ENCODE measurements at places on chromosomes 7 and 10.
A peak's percentile ranks its signal among the peaks of the same experiment; 100 is the strongest.

- no peaks in the 10 kb centered on the region for H3K36me3 ChIP-seq
- H3K27me3 ChIP-seq, result no peaks in the 10 kb centered on the region
- no peak for DNase-seq
- H3K4me3 ChIP-seq, result no peak overlapping the region
- H3K4me1 ChIP-seq, result peaks cover 16% of the 10 kb centered on the region
Measured at GRCh38 chr10:124733571-124734245, 10.5 kb downstream of the FAM53B start.

GRCh38 chr10:100810091-100810834 lies 64.9 kb downstream of the PAX2 start:
- H3K27ac ChIP-seq, result no peak overlapping the region
- no peaks in the 10 kb centered on the region for H3K4me1 ChIP-seq
- H3K36me3 ChIP-seq, result no peaks in the 10 kb centered on the region
- DNase-seq, result no peak
- H3K27me3 ChIP-seq, result peaks cover 25% of the 10 kb centered on the region

- H3K4me1 ChIP-seq, result peaks cover 2% of the 10 kb centered on the region
- H3K36me3 ChIP-seq, result no peaks in the 10 kb centered on the region
- H3K27me3 ChIP-seq, result no peaks in the 10 kb centered on the region
- H3K4me3 ChIP-seq, result no peak overlapping the region
- H3K27ac ChIP-seq, result no peak overlapping the region
- DNase-seq, result no peak
Measured at GRCh38 chr7:134474828-134475227, 15.9 kb upstream of the AKR1B1 start.

DNA sequence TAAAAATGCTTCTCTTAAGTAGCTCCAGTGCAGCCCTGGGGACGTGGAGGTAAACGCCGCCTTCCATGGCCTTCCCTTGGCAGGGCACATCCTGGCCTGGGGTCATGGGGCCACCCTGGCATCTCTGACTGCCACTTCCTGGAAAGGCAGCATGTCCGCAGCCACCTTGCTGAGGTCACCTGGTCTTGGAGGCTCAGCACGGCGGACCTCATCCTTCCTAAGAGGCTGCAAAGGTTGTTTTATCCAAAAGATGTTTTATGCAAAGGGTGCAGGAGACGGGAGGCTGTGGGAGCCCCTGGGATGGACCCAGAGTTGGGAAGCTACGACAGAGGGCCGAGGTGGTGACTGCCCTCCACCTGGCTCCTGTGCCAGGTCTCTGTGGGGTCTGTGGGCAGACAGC lies 106.0 kb downstream of the TCERG1L start:
- no peak for DNase-seq
- no peaks in the 10 kb centered on the region for H3K4me1 ChIP-seq
- H3K27ac ChIP-seq, result no peak overlapping the region
- H3K4me3 ChIP-seq, result no peak overlapping the region
- H3K27me3 ChIP-seq, result no peaks in the 10 kb centered on the region

- H3K4me3 ChIP-seq, result no peak overlapping the region
- no peaks in the 10 kb centered on the region for H3K27me3 ChIP-seq
- no peak overlapping the region for H3K27ac ChIP-seq
- H3K36me3 ChIP-seq, result no peaks in the 10 kb centered on the region
- DNase-seq, result peak; percentile 15
Measured at GRCh38 chr10:127715782-127716378, 21.1 kb upstream of the FOXI2 start.

GRCh38 chr10:113894581-113894980 lies 40.1 kb downstream of the NHLRC2 start:
- no peaks in the 10 kb centered on the region for H3K4me1 ChIP-seq
- no peak overlapping the region for H3K27ac ChIP-seq
- H3K27me3 ChIP-seq, result no peaks in the 10 kb centered on the region

Data from fibroblast of lung (primary cell).